Choroid plexus epithelial cell (primary cell): ENCODE measurements at places on chromosomes 12 and 14.

DNA sequence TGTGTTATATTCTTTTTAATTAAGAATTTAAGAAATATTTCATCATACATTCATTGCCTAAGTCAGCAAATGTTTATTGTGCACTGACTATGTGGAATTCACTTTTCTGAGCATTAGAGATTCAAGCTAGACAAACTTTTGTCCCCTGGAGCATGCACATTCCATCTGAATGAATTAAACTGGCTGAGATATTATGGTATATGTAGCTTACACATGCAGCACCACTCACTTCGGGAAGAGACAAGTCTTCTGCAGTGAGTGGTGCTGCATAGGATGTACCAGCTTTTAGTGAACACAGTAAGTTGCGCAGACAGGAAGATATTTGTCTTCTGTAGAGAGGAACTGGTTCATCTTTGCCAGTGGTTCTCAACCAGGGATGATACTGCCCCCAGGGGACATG, 318.4 kb downstream of the SYT1 start:
- peak; percentile 33 for DNase-seq

DNA sequence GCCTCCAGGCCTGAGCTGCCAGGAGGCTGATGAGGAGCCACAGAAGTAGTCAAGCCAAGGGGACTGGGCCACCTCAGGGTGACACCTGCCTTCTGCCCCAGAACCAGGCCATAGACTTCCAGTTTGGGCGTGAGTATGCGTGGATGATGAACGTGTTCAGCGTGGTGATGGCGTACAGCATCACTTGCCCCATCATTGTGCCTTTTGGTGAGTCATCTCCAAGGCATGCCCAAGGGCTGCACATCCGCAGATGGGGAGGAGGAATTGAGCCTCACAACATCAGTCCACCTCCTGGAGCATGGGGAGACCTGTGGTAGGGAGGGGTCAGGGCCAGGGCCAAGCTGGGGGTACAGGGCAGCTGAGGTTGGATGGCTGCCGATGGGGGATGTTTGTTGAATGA, 22.3 kb downstream of the NGB start:
- DNase-seq: no peak

DNA sequence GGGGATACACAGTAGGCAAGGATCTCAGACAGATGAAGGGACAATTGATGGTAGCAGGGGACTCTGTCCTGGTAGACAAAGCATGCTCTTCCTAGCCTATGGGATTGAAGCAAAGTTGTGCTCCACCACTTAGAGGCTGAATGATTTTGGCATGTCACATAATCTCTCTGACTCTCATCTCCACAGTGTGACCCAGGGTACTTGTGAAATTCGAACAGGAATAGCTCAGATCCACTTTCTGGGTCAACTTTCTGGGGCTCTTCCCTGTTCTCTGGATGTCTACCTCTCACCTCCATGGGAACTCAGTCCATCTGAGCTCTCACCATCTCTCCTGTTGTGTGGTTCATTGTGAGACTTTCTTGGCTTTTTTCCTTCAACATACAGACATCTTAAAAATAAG, 1.7 kb upstream of the DCD start:
- no peak for DNase-seq

GRCh38 chr12:128690641-128691040, 133.1 kb downstream of the SLC15A4 start:
- no peak for DNase-seq

DNA sequence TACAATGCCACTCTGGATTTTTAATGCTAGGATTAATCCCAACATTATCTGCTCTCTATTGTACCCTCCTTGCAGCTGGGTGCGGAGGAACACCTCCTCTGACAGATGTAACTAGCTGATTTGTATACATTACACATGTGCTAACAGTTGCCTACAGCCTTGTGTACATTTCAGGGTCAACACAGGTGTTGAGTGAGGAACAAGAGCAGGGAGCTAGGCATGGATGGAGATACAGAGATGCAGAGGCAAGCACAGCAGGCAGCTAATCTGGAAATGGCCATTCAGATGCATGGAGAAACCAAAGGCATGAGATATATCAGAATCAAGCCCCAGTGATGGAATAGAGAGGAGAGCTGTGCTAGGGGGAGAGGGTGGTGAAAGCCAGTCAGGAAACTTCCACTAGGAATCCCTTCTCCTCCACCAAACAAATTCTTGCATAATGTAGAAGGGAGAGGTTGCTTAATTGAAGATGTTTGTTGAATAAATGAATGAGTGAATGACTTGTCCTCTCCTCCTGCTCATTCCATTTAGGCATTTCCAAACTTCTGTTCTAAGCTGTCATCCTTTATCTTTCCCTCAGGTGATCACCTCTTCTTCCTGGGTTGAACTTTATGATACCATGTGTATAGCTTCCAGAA, 313.2 kb downstream of the ATP23 start:
- DNase-seq: no peak

DNA sequence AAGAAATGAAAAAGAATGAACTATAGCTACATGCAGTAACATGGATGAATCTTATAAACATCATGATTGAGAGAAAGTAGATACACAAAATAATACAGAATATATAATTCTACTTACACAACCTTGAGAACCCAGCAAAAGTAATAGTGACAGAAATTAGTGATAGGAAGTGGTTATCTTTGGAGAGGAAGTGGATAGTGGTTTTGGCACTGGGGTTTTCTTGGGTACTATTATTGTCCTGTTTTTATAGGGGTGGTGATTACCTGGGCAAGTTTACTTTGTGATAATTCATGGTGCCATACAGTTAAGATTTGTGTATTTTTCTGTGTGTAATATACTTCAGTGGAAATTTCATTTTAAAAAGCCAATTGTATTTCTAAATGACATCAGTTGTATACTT, 352.7 kb downstream of the AEBP2 start:
- no peak for DNase-seq

DNA sequence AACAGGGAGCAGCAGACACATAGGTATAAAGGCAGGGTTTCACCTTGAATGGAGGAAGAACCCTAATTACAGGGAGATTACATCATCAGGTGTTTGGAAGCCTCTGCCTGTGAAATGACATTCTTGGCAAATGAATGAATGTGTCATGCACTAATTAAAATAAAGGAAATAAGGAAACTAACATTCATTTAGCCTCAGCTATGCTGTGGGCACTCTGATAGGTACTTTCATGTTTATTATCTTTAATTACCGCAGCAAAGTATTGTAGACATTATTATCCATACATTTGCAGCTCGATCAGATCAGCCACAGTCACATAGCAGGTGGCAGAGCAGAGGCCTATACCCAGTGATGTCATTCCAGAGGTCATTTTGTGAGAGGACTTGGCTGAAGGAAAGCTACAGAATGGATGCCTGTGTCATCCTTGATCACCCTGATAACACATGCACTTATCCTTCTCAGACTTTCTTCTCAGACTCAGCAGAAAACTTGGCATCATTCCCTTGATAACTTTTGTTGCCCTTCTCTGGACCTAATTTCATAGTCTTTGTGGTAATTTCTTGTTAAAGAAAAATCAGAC, 18.4 kb downstream of the ZNF664 start:
- no peak for DNase-seq

DNA sequence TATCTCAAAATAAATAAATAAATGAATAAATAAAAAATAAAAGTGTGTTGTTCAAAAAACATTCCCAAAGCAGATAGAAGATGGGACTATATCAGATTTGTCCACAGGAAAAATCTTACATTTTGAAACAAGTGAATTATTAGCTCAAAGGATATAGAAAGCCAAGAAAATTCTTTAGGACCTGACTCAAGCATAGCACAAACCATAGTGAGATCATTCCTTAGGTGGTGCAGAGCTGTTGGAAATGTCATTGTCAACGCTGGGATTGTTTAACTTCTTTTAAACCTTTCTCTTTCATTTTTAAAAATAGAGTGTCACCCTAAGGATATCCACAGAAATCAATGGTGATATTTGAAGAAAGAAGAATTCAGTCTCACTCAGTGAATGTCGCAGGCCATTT, 43.5 kb downstream of the DRAM1 start:
- no peak for DNase-seq

DNA sequence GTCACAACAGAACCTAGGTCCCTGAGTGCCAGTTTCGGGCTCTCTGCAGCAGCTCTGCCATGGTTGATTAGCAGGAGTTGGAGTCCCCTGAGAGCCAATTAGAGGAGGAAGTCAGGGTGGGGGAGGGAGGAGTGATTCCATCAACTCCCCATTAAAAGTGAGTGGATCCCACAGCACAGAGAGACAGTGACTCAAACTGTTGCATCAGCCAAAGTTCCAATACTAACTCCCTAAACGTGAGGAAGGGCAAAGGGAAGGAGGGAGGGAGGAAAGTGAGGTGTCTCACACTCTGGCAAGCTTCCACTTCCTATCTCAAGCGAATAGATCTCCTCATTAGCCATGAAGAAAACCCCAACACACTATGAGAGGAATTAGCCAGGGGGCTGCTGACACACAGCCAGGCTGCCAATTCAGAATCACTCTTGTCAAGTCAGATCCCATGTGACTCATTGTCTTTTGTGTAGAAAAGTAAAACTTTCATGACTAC, 23.6 kb downstream of the OR11H4 start:
- peak; percentile 18 for DNase-seq

- no peak for DNase-seq
Measured at GRCh38 chr14:23372509-23372908, at the start of gene IL25. Gene IL25 (plus strand): TSS chr14:23372809.

- no peak for DNase-seq
Measured at GRCh38 chr12:51593021-51593420, 2.0 kb downstream of the SCN8A start.
